ENCODE measurements at places on chromosomes 7 and 10. TPM values are rescaled to one million over a fixed set of nuclear protein-coding genes. Genes with fewer than 3 reads are reported as not detected.

DNA sequence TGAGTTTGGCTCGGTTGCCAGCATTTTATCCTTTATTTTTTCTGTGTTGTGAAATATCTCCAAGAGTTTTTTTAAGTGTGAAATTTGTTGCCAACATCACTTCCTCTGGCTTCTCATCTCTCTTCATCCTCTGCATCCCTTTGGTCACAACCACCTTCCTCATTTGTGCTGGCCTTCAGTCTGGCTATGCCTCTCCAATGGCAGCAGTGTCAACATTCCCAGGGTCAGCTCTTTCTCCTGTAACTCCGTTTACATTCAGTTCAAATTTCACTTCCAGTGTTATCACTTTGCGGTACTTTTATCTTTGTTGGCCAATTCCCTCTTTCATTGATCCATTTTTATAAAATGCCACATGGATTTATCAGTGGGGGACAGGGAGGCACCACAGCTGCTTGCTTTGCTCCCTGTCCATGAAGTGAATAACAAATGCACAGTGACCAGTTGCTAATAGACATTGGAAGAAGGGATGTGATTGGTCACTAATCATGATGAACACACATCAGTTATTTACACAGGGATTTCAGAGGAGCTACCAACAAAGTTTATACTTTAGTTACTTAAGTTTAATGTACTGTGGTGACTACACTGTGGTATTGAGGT, 311.4 kb upstream of the LRGUK start:
- no peak overlapping the region for H3K4me3 ChIP-seq
- no peaks in the 10 kb centered on the region for H3K27me3 ChIP-seq

DNA sequence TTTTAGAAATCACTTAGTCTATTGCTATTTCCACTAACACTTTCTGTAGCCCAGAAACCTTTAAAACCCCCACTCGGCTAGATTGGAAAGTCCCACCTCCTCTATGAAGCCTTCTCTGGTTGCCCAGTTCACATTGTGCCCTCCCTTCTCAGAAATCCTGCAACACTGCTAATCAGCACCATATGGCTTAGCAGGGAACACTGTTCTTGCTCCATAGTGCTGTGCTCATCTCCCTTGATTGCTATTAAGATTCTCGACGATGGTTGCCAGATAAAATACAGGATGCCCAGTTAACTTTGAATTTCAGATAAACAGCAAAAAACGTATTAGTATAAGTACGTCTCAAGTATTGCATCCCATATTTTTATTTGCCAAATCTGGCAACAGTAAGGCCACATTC, 40.1 kb upstream of the XPNPEP1 start:
- H3K4me1 ChIP-seq = no peaks in the 10 kb centered on the region
- no peaks in the 10 kb centered on the region for H3K27me3 ChIP-seq
- no peak overlapping the region for H3K4me3 ChIP-seq
- DNase-seq = no peak
- H3K36me3 ChIP-seq = no peaks in the 10 kb centered on the region

DNA sequence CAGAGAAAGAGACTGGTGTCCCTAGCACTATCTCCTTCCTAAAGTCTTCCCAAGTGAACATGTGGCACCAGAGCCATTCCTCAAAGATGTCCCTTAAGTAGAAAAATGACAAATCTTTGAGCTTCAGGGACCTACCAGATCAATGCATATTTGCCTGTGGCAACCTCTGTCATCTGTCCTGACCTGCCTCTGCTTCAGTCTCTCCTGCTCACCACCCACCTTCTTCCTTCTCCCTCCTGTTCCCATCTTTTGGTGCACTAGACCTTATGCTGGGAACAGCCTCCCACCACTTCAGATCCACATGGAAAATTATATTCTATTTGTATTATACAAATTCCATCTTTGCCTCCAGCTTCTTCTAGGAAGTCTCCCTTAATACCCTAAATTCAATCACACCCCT, 386.4 kb downstream of the PLXNA4 start:
- H3K36me3 ChIP-seq = no peaks in the 10 kb centered on the region
- H3K4me1 ChIP-seq = no peaks in the 10 kb centered on the region
- no peaks in the 10 kb centered on the region for H3K27me3 ChIP-seq

DNA sequence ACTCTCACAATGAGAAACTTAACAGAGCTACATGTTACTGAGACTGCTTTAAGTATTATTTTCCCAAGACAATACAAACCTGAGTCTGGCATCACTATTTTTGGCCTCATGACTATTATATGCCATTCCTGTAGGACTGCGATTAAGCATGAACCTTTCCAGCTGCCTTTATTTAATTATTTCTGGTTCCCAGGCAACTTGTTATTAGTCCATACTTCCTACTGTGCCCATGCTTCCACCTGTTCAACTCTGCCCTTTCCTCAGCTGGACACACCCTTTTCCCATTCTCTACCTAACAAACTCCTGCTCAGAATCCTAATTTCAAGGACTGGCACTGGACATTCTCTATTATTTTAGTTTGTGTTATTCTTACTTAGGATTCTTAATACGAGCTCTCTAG, 8.1 kb upstream of the CROT start:
- no peak for DNase-seq
- H3K27ac ChIP-seq = no peak overlapping the region
- H3K36me3 ChIP-seq = no peaks in the 10 kb centered on the region
- no peaks in the 10 kb centered on the region for H3K4me1 ChIP-seq
- H3K27me3 ChIP-seq = no peaks in the 10 kb centered on the region

The CABCOCO1 gene
- not detected for total RNA-seq

DNA sequence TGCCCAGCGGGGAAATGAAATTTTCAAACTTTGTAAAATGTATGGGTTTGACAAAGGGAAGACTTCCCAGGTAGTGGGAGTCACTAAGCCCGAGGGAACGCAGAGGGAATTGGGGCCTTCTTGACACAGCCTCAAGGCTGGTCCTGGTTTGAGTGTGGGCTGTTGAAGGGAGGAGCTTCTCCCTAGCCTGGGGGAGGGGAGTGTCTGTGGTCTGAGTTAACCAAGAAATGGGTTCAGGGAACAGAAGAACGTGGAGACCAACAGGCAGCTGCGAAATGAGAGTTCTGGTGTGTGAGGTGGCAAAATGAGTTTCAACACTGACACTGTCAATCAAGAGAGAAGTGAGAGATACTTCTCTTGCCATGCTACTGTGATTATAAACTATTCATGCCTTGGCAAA, 32.7 kb upstream of the BAMBI start:
- no peak overlapping the region for H3K27ac ChIP-seq
- DNase-seq = no peak
- H3K36me3 ChIP-seq = no peaks in the 10 kb centered on the region
- H3K4me3 ChIP-seq = no peak overlapping the region
- H3K27me3 ChIP-seq = peaks cover 8% of the 10 kb centered on the region

The NPSR1 gene
- not detected for total RNA-seq

The FOXP2 gene
- total RNA-seq = not detected

DNA sequence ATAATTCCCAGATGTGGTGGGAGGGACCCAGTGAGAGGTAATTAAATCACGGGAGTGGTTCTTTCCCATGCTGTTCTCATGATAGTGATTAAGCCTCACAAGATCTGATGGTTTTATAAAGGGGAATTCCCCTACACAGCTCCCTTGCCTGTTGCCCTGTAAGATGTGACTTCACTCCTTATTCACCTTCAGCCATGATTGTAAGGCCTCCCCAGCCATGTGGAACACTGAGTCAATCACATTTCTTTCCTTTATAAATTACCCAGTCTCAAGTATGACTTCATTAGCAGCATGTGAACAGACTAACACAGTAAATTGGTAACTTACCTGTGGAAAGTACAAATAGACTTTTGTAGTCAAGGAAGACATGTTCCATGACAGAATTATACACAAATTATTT, 55.2 kb downstream of the ZNF716 start:
- H3K4me1 ChIP-seq = no peaks in the 10 kb centered on the region
- H3K27ac ChIP-seq = no peak overlapping the region
- no peak overlapping the region for H3K4me3 ChIP-seq
- DNase-seq = no peak
- no peaks in the 10 kb centered on the region for H3K36me3 ChIP-seq

The EXOC4 gene
- total RNA-seq = 54.8 TPM

GRCh38 chr7:45035893-45036292, 35.9 kb downstream of the CCM2 start:
- H3K36me3 ChIP-seq = peaks cover 40% of the 10 kb centered on the region
- H3K4me1 ChIP-seq = peaks cover 3% of the 10 kb centered on the region
- no peaks in the 10 kb centered on the region for H3K27me3 ChIP-seq
- no peak for DNase-seq

- DNase-seq = no peak
- no peaks in the 10 kb centered on the region for H3K36me3 ChIP-seq
- no peak overlapping the region for H3K4me3 ChIP-seq
- 0 out of 3 replicates have a peak, but pooled peaks cover 5% of the 10 kb centered on the region for H3K4me1 ChIP-seq
- H3K27ac ChIP-seq = no peak overlapping the region
Observed at GRCh38 chr7:92949748-92950147, 113.4 kb upstream of the CDK6 start.

GRCh38 chr10:131043039-131043691, 268.4 kb downstream of the TCERG1L start:
- no peaks in the 10 kb centered on the region for H3K4me1 ChIP-seq
- H3K4me3 ChIP-seq = no peak overlapping the region
- H3K27ac ChIP-seq = no peak overlapping the region
- DNase-seq = no peak
- H3K36me3 ChIP-seq = no peaks in the 10 kb centered on the region

- H3K27ac ChIP-seq = no peak overlapping the region
- no peak overlapping the region for H3K4me3 ChIP-seq
- no peak for DNase-seq
- H3K27me3 ChIP-seq = 0 out of 2 replicates have a peak, but pooled peaks cover 4% of the 10 kb centered on the region
- H3K36me3 ChIP-seq = no peaks in the 10 kb centered on the region
Observed at GRCh38 chr10:32854435-32854834, 103.6 kb downstream of the ITGB1 start.

DNA sequence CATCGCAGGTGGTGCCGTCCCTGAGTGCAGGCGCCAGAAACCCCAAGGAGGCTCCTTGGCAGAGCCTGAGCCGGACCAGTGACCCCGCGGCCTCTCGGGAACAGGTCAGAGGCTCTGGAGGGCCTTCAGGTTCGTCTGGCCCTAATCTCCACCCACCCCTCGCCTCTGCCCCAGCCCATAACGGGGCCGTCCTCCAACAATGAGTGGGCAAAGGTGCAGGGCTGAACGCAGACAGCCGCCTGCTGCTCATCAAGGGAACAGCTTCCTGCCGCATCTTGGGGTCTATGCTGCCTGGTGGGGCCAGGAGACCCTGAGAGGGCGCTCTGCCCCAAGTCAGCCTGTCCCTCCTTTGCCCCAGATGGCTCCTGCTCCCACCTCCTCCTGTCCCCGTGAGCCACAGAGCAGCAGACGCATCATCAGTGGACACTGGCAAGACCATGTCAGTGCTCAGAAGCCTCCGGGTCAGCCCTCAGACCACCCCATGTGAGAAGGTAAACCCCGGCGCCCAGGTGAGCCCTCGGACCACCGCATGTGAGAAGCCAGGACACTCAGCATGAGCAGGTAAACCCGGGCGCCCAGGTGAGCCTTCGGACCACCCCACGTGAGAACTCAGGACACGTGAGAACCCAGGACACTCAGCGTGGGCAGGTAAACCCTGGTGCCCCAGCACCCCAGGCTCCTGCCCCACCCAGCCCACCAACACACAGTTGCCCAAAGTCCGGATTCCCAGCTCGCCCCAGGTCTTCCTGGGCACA, 142.0 kb downstream of the PTPRN2 start:
- H3K4me3 ChIP-seq = no peak overlapping the region
- no peak overlapping the region for H3K27ac ChIP-seq
- H3K4me1 ChIP-seq = peaks cover 9% of the 10 kb centered on the region

The UCN3 gene
- total RNA-seq = not detected

DNA sequence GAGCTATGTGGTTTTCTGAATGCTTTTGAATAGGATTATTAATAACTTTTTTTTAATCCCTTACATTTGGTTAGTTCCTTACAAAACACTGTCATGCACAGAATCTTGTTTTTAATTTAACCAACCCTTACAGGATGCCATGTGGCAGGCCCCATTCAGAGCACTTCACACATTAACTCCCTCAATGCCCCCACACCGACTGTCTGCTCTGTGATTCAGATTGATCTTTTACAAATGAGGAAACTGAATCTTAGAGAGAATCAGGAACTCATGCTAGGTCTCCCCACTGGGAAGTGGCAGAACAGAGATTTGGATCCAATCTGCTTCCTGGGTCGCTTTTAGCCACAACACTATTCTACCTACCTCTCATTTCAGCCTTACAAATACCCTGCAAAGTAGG, 195.8 kb upstream of the NPVF start:
- peaks cover 8% of the 10 kb centered on the region for H3K27me3 ChIP-seq
- no peak overlapping the region for H3K4me3 ChIP-seq
- no peak overlapping the region for H3K27ac ChIP-seq
- H3K36me3 ChIP-seq = no peaks in the 10 kb centered on the region
- H3K4me1 ChIP-seq = no peaks in the 10 kb centered on the region
- no peak for DNase-seq

- H3K4me1 ChIP-seq = no peaks in the 10 kb centered on the region
- no peaks in the 10 kb centered on the region for H3K27me3 ChIP-seq
- no peak for DNase-seq
- no peak overlapping the region for H3K27ac ChIP-seq
Observed at GRCh38 chr7:35754741-35755140, 46.1 kb upstream of the SEPTIN7 start.

- DNase-seq = peak; percentile 4
- H3K36me3 ChIP-seq = peaks cover 59% of the 10 kb centered on the region
- peaks cover 9% of the 10 kb centered on the region for H3K4me1 ChIP-seq
- H3K27ac ChIP-seq = peak overlapping the region; percentile 69
- H3K4me3 ChIP-seq = no peak overlapping the region
Observed at GRCh38 chr10:116947841-116948529, 57.0 kb downstream of the SHTN1 start.

- H3K36me3 ChIP-seq = no peaks in the 10 kb centered on the region
- DNase-seq = no peak
- peaks cover 42% of the 10 kb centered on the region for H3K4me1 ChIP-seq
- no peaks in the 10 kb centered on the region for H3K27me3 ChIP-seq
- no peak overlapping the region for H3K4me3 ChIP-seq
Observed at GRCh38 chr10:71694567-71694968, 25.0 kb downstream of the C10orf105 start.

- H3K4me3 ChIP-seq = no peak overlapping the region
- H3K36me3 ChIP-seq = no peaks in the 10 kb centered on the region
Observed at GRCh38 chr7:153835103-153835502, 217.1 kb upstream of the DPP6 start.

GRCh38 chr10:129345763-129346162, 121.3 kb upstream of the MGMT start:
- DNase-seq = no peak
- H3K36me3 ChIP-seq = no peaks in the 10 kb centered on the region
- H3K4me1 ChIP-seq = no peaks in the 10 kb centered on the region
- no peaks in the 10 kb centered on the region for H3K27me3 ChIP-seq

- no peak overlapping the region for H3K4me3 ChIP-seq
- no peak overlapping the region for H3K27ac ChIP-seq
- no peaks in the 10 kb centered on the region for H3K36me3 ChIP-seq
Observed at GRCh38 chr10:114437473-114438292, 33.4 kb upstream of the AFAP1L2 start.

- H3K4me3 ChIP-seq = no peak overlapping the region
- no peaks in the 10 kb centered on the region for H3K36me3 ChIP-seq
- no peaks in the 10 kb centered on the region for H3K27me3 ChIP-seq
- H3K27ac ChIP-seq = no peak overlapping the region
Observed at GRCh38 chr7:108020585-108020984, 17.6 kb upstream of the LAMB1 start.

The LAMTOR4 gene
- total RNA-seq = 183 TPM
